ENCODE measurements at places on chromosomes 2 and 18.

- DNase-seq = no peak
Measured at GRCh38 chr2:20400787-20401488, 45.9 kb upstream of the RHOB start.

- no peak for DNase-seq
Measured at GRCh38 chr2:55581435-55581834, 36.0 kb downstream of the PPP4R3B start.

DNA sequence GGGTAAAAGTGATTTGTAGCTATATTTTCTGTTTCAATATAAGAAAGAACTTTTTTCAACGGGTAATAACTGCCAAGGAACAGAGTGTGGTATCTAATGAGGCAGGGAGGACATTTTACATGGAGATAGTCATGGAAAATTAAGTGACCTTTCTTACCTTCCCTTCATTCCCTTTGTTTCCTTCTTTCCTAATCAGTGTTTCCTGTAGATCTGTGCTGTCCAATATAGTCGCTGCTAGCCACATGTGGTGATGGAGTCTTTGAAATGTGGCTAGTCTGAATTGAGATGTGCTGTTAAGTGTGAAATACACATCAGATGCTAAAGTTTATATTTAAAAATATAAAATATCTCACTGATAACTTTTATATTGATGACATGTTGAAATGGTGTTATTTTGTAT lies 81.8 kb downstream of the BABAM2 start:
- no peak for DNase-seq

DNA sequence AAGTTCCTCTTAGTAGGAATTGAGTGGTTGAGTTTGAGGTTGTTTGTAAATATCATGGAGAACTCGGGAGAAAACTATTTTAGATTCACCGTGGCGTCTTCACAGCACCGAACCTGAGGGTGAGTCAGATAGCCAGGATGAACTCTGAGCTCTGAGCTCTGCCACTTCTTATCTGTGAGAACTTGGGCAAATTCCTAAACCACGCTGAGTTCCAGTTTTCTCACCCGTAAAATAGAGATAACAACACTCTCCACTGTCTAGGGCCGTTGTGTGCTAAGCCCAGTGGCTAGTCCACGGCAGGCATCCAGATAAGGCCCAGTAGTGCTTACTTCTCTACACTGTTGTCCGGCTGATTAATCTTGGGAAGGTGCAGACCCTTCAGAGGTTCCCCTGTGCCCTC lies 7.0 kb downstream of the KIF5C start:
- no peak for DNase-seq

GRCh38 chr18:79403723-79404566 lies 8.2 kb downstream of the NFATC1 start:
- no peak for DNase-seq

GRCh38 chr2:44753552-44754285 lies 187.8 kb upstream of the SIX3 start:
- DNase-seq = no peak

DNA sequence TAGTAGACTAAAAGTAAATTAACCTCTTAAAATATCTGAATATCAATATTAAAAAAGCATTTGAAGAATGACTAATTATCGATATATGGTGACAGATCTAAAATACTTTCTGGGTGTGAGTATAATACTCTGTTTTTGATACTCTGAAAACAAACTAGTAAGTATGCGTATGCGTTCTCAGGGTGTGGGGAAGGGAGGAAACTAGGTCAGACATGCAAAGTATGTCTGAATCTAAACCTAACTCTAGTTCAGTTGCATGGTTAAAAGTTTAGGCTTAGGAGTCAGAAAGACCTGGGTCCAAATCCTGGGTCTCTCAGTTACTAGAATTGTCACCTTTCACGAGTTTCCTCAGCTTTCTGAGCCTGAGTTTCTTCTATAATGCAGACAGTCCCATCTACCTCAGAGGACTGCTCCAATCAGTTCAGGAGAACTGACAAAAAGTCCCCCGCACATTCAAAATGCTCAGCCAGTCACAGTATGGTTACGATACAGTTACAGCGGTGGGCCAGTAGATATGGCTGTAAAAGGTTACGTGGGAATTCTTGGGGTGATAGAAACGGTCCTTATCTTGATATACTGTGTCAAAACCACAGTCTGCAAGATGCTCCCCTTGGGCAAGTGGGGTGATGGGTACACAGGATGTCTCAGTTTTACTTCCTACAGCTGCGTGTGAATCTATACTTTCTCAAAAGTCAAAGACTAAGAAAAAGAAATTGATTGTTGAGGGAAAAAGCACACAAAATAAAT lies 29.2 kb downstream of the UNC50 start:
- no peak for DNase-seq

DNA sequence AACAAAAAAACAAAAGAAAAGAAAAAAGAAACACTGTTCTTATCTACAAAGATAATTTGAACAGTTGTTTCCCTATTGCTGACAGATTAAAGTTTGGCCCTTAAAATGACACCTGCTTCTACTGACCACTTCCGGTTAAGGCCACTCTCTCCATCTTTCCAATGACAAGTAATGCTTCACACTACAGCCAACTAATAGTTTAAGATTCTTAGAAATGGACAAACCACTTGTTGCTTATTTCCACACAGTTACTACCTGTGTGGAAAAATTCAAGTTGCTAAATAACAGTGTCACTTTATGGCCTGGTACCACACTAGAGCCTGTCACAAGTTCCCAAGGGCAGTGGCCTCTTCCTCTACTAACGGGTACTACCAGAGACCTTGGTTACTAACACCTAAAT lies 2.4 kb downstream of the TMEM185B start:
- DNase-seq = no peak

- no peak for DNase-seq
Measured at GRCh38 chr2:144944546-144945220, 424.8 kb upstream of the ZEB2 start.

DNA sequence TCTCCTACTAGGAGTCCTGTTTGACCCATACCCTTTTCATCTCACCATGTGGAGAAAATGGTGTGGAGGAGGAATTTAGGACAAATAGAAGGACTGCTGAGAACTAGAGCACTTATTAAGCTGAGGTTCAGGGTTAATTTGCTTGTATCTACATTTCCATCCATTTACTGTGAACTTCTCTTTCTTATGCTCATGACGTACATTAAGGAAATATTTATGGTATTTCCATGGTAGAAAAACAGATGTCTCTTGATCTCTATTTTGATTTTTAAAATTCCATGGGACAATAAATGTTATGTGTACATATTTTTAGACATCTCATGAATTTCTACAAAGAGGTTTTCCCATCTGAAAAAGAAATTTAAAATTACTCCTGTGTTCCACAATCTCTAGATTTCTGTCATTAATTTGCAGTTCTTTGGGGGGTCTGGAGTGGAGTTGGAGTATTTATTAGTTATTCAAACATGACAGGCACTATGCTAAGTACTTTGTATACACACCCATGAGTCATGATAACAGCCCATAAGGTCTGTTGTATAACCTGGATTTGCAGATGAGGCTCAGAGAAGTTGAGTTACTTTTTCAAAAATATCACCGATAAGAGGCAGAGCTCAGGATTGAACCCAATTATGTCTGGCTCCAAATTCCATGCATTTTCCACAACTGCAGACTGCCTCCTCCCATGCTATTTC lies 112.6 kb downstream of the COPS8 start:
- no peak for DNase-seq

DNA sequence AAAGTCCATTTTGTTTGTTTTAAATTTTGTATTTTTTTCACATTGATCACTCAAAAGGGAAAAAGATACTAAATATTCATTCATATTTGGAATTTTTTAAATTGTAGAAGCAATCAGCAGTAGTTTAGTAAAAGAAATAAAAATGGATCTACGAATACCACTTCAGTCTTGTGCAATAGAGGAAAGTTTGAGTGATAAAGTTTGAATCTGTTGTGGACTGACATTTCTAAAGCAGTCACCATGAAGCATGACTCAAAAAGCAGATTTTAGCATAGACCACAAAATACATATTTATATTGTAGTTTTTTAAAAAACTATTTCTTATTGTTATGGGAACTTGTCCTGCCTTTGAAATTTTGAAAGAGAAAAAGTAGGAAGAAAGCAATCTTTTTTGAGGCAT lies 520.5 kb upstream of the ZEB2 start:
- no peak for DNase-seq

- no peak for DNase-seq
Measured at GRCh38 chr2:238821391-238821790, 26.5 kb upstream of the TWIST2 start.

DNA sequence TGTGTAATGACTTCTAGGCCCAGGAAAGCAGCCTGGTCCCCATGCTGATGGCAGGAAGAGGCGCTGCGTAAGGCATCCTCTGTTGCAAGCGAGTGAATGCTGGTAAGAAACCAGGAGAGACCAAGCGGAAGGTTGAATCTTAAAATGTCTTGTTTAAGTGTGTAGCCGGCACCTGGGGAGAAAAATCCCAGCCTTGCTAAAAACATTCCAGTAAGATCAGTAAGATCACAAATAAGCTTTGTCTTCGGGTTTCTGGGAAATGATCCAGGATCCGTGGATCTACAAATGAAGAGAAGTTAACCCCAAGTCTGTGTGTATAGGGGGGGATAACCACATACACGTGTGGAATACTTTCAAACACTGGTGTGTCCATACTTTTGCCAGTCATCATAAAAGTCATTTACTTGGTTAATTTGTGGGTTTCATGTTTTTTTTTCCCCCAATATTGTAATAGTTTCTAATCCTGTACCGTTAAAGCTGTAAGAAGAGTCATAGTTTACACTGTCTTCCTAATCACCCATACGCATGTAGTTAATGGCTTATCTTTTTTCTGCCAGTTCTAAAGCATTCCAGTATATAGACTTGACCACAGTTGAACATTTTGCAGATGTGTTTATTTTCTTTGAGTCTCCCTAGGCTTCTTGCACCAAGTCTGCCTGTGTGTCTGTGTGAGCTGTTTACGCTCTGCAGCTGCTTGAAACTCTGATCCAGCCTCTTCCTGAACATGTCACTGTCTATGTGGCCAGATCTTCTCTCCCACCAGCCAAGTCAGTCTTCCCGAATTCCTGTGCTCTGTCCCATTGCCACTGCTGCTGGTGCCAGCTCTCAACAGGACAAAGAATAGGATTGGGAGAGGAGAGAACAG lies 135.9 kb upstream of the ARL4C start:
- DNase-seq = no peak

GRCh38 chr2:240451108-240451611 lies 15.7 kb downstream of the GPC1 start:
- no peak for DNase-seq

- no peak for DNase-seq
Measured at GRCh38 chr2:195319548-195320412, 337.2 kb upstream of the SLC39A10 start.

- DNase-seq = no peak
Measured at GRCh38 chr18:26164571-26164970, 30.9 kb downstream of the PSMA8 start.

- DNase-seq = no peak
Measured at GRCh38 chr2:82667491-82667890, 1791.6 kb downstream of the SUCLG1 start.

- no peak for DNase-seq
Measured at GRCh38 chr2:203407496-203407895, 79.3 kb downstream of the ABI2 start.

DNA sequence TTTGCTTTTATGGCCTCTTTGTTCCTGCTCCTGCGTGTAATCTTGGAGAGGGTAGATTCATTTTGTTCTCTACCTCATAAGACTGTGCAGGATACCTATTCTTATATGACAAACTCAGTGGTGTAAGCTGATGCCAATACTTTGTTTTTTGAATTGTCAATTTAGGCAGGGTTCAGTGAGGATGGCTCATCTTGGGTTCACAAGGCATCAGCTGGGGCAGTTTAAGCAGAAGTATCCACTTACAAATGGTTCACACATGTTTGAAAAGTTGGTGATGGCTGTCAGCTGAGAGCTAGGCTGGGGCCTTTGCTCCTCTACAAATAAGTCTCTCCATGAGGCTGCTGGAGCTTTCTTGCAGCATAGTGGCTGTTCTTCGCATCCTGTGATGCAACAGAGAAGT lies 920.6 kb upstream of the PIK3C3 start:
- no peak for DNase-seq

DNA sequence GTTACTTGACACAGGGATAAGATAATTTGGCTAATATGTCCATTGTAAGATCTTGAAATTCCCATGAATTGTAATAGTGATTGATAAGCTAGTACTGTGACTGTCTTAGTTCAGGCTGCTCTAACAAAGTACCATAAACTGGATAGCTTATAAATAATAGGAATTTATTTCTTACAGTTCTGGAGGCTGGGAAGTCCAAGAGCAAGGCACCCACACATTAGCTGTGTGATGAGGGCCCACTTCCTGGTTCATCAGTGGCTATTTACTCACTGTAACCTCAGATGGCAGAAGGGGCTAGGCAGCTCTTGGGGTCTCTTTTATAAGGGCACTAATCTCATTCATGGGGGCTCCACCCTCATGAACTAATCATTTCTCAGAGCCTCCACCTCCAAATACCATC lies 28.5 kb downstream of the NOSTRIN start:
- no peak for DNase-seq

DNA sequence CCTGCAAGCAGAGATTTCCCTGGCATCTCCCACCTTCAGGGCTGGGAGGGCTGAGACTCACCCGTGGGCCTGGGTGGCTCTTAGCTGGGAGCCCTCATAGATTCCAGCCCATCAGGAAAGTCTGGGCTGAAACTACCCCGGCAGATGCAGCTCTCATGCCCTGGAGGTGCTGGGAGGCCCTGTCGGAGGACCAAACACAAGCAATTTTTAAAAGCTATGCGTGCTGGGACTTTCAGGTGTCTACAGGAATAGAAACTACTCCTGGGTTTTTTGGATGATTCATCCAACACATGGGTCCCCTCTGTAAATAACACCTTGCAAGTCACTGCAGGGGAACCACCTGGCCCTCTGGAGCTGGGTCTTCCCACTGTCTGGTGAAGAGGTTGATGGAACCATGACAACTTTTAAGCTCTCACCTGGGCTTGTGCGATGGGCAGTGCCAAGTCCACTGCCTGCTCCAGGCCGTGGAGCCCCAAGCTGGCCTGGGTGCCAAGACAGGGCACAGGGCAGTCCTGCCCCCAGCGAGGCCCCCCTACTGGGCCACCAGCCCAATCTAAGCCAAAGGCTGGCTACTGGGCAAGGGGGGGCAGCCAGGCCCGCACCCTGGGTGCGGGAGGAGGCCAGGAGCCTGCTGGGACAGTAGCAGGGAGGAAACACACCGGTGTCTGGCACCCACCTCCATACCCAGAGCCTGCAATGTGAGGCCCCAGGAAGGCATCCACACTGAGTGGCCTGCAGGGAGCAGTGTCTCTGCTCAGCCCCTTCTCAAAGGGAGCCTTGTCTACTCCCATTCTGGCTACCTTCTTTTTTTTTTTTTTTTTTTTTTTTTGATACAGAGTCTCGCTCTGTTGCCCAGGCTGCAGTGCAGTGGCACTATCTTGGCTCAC lies 1.1 kb upstream of the GPR55 start:
- DNase-seq = no peak

- DNase-seq = no peak
Measured at GRCh38 chr2:150732491-150732890, 245.0 kb upstream of the RND3 start.

GRCh38 chr18:21100678-21101077 lies 10.9 kb downstream of the ROCK1 start:
- DNase-seq = no peak
